Ecto neural progenitor cell (in vitro differentiated cells): ENCODE measurements at places on chromosomes 7 and 10.

DNA sequence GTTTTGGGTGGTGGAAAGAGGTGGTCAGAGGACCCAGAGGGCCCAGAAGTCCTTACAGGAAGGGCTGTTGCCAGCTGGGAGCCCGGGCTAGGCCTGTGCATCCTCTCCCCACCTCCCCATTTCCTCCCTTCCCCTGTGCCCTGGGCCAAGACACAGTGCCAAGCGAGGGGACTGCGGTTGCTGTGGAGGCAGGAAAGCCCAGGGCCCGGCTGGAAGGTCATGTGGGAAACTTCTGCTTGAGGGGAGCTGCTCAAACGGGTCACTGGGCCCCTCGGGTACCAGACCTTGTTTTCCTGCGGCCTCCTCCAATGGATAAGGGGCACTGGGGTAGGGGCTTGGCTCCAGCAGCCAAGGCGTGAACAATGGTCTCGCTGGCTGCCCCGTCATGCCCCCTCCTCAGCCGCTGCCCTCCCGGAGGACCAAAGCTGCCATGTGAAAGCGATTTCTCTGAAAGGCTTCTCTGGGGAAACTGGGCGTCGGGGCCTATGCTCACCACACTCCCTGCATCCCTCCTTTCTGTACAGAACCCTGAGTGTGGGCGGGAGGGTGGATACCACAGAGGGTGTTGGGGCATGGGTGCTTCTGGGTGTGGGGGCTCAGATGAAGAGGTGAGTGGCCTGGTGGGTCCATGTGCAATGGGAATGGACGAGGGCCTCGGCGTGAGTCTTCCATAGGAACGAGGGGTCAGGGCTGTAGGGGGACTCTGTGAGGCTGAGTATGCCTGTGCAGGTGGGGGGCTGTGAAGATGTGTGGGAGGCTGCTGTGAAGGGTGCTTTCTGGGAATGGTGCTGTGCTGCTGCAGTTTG lies 135.3 kb downstream of the PTPN20 start:
- no peak for DNase-seq

GRCh38 chr10:132583456-132583855 lies 45.9 kb downstream of the INPP5A start:
- DNase-seq: no peak

- no peak for DNase-seq
These were observed 38.4 kb downstream of the BAIAP2L1 start for GRCh38 chr7:98362517-98362916.

DNA sequence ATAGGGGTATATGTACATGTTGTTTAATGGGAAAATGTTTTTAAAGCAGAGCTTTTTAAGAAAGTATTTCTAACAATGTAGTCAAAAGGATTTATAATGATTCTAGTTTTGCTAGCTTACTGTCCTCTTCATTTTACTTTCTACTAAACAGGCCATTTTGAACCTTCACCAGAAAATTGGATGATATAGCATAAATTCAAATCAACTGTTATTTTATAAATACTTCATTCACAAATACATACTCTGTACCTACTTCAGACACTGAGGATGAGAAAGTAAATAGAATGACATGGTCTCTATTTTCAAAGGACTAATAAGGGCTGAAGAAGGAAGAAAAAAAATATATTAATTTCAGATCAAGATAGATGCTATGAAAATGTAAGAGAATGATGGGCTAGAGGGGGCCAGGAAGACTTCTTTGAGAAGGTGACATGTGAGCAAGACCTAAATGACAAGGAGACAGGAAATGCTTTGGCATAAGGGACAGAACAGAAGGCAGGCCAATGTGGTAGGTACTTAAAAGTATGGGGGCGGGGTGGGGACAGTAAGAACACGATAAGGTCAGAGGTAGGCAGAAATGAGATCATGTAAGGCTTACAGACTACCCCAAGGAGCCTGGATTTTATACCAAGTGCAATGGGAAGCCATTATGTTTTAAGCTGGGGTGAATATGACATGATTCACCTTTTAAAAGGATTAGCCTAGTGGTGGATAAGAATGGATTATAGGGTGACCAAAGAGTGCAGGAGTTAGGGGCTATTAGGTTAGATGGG lies 5.2 kb downstream of the NAMPT start:
- no peak for DNase-seq

GRCh38 chr7:90495241-90495640 lies 25.8 kb downstream of the PTTG1IP2 start:
- no peak for DNase-seq

GRCh38 chr7:1572111-1572822 lies 2.4 kb upstream of the PSMG3 start:
- DNase-seq: no peak

- DNase-seq: no peak
These were observed 44.2 kb upstream of the TMEM213 start for GRCh38 chr7:138753610-138754009.

DNA sequence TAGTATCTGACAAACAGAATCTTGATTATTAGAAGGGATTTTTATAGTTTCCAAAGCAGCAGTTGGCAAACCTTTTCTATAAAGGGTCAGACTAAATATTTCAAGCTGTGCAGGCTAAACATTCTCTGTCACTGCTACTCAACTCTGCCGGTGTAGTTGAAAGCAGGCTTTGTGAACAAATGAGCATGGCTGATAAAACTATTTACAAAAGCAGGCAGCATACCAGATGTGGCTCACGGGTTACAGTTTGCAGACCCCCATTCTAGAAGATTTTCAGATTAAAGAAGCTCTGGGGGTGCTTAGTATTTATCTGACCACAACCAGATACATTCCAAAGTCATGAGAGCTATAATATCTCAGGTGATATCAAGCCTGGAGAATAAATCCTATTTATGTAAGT lies 1017.5 kb downstream of the SORCS1 start:
- no peak for DNase-seq

- DNase-seq: no peak
These were observed 795.5 kb downstream of the TNS3 start for GRCh38 chr7:46786221-46786954.

GRCh38 chr7:142313528-142313927 lies 55.7 kb upstream of the PRSS58 start:
- DNase-seq: no peak

GRCh38 chr10:3054183-3054850 lies 13.0 kb upstream of the PFKP start:
- DNase-seq: no peak

DNA sequence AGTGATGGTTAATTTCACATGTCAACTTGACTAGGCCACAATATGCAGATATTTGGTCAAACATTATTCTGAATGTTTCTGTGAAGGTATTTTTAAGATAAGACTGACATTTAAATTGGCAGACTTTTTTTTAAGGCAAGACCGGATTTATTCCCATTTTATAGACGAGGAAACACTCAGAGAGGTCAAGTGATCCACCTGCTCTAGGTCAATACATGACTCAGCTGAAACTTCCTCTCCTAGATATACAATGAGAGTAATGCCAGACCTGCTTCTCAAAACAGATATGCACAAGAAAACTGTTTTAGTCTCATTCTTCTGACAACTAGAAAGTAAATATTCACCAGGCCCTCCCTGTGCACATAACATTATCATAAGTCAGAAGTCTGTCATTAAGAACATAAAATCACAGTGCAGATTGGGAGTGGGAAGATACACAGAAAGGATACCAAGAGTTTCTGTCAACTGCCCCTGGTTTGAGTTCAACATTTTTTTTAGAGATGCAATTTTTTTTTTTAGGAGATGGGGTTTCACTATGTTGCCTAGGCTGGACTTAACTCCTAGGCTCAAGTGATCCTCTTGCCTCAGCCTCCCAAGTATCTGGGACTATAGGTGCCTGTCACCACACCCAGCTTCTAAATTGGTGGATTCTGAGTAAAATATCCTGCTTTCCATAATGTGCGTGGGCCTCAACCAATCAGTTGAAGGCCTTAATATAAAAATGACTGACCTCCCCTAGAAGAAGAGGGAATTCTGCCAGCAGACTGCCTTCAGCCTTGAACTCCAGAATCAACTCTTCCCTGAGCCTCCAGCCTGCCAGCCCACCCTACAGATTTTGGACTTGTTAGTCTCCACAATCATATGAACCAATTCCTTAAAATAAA lies 121.4 kb downstream of the ZFAND4 start:
- no peak for DNase-seq

GRCh38 chr7:40802497-40802896 lies 667.7 kb downstream of the SUGCT start:
- no peak for DNase-seq

DNA sequence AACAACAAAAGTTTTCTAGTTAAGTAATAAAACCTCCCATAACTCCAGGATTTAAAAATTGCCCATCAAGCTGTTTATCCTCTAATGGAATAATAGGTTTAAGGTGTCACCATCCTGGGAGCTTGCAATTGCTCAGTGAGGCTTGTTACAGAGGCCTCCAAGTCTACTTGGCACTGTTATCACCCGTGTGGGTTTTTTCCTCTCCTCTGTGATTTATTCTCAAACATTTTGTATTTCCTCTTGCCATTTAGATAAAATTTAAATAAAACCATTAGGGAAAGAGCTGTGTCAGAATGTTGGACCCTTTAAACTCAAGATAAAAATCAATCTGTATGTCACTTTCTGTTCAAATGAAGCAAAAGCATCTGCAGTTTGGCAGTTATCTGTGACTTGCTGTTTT lies 202.6 kb downstream of the GALNT17 start:
- DNase-seq: no peak

- no peak for DNase-seq
These were observed 40.4 kb upstream of the DMTF1 start for GRCh38 chr7:87111877-87112276.

- no peak for DNase-seq
These were observed 138.4 kb downstream of the BICC1 start for GRCh38 chr10:58651040-58651439.

DNA sequence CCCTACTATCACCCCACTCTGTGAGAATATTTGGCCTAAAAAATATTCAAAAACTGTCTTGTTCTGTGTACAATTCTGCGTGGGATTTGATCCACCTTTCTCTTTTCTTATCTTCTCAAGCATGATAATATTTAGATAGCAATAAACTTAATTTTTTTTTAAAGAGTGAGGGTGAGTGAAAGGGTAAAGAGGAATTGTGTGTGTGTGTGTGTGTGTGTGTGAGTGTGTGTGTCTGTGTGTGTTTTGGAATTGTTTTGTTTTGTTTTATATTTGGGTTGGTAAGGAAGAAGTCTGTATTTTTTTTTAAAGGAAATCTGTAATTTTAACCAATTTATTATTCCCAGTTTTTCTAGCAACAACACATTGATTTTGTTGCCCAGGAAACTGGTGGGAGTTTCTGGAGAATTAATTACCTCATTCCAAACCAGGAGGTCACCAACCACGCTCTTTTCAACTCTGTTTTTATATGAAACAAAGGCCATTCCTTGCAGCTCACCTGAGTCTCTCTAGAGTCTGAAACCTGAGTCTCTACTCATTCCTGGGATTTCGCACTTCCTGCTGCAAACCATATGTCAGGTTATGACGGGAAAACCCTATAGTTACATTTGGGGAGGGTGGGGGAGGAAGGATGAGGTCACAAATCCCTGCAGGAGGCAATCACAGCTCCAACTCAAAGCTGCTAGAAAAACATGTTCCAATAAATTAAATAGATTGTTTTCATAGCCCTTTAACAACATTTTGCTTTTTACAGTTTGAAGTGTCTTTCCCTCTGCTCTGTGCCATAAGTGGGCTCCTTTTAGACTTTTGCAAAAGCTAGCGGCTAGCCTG lies 38.1 kb upstream of the XPNPEP1 start:
- DNase-seq: no peak

- no peak for DNase-seq
These were observed 88.4 kb upstream of the RHEB start for GRCh38 chr7:151608031-151608551.

- DNase-seq: no peak
These were observed 18.6 kb upstream of the ADRB1 start for GRCh38 chr10:114024876-114025610.

DNA sequence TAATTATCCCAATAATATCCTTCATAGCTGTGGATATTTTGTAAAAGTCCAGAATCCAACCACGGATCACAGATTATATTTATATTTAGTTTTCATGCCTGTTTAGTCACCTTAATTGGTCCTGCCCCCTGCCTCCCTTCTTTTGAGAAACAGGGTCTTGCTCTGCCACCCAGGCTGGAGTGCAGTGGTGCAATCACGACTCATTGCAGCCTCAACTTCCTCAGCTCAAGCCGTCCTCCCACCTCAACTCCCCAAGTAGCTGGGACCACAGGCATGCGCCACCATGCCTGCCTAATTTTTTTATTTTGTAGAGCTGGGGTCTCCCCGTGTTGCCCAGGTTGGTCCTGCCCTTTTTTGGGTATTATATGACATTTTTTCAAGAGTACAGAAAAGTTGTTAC lies 129.4 kb downstream of the KAT6B start:
- DNase-seq: no peak

- no peak for DNase-seq
These were observed 281.7 kb downstream of the PHTF2 start for GRCh38 chr7:78080241-78080640.

- DNase-seq: peak; percentile 70
These were observed 128.5 kb downstream of the WDR11 start for GRCh38 chr10:120979435-120980278.

DNA sequence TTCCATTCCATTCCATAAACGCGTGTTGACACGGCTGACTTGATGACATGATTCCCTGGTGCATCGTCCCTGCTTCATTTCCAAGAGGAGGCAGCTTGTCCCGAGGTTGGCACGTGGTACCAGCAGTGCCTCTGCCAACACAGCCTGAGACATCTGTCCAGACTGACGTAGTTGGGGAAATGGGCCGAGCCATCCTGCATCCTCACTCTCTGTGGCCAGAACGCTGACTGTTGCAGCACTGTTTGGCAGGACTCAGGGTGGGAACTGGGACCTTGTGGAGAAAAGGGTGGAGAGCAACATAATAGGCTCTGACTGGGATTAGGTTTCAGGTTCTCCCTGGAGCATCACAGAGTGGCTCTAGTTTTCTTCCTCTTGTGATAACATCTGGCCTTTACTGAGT lies 118.6 kb upstream of the BTBD16 start:
- no peak for DNase-seq
